NCI-H510A treated with DMSO at 0.1 percent for 48 hours (cell line): ENCODE measurements at places on chromosomes 16 and 17.

DNA sequence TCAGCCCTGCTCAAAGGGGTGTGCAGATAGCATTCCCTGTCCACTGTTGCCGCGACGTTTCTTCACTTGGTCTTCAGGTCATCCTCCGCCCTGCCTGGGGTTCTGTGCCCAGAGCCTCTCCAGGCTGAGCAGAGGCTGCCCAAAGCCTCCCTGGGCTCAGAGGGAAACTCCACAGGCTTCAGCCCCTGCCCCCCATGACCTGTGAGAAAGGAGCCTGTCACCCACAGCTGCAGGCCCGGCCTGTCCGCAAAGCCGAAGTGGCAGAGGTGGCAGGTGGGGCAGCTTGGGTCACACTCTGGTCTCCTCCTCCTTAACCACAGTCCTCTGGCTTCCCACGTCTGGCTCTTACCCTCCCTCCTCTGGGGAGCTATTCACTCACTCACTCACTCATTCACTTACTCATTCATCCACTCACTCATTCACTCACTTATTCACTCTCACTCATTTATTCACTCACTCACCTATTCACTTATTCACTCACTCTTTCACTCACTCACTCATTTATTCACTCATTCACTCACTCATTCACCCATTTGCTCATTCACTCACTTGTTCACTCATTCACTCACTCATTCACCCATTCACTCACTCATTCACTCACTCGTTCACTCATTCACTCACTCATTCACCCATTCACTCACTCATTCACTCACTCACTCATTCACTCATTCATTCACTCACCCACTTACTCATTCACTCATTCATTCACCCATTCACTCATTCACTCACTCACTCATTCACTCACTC is 7.1 kb upstream of the CPSF4L start:
- no peak for DNase-seq

DNA sequence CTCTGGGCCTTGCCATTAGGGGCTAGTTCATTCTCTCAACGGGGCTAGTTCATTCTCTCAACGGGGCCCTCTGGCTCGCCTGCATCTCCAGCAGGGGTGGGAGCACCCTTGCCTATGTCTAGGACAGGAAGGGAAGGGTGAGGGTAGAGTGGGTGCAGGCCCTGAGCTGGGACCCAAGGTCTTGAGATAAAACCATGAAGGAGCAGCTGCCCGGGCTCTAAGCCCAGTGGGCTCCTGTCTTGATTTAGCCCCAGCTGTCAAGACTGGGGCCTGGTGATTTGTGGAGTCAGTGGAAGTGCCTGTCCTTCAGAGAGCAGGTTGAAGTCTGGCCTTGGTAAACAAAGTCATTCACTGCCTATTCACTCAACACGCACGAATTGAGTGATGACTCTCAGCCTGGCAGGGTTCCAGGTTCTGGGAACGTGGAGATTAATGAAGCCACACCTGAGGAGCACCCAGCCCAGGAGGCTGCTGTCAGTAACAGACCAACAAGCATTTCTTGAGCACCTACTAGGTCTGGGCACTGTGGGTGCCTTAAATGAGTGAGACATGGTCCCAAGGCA is 35.4 kb downstream of the WNT3 start:
- peak; percentile 26 for DNase-seq

GRCh38 chr17:82278308-82278707 is 4.8 kb upstream of the CSNK1D start:
- no peak for DNase-seq

GRCh38 chr17:62848334-62848733 is 40.2 kb upstream of the MARCHF10 start:
- DNase-seq = no peak

- no peak for DNase-seq
Measured at GRCh38 chr16:53545433-53545832, 42.4 kb upstream of the AKTIP start.

- DNase-seq = no peak
Measured at GRCh38 chr17:4345581-4346252, 20.8 kb downstream of the UBE2G1 start.

DNA sequence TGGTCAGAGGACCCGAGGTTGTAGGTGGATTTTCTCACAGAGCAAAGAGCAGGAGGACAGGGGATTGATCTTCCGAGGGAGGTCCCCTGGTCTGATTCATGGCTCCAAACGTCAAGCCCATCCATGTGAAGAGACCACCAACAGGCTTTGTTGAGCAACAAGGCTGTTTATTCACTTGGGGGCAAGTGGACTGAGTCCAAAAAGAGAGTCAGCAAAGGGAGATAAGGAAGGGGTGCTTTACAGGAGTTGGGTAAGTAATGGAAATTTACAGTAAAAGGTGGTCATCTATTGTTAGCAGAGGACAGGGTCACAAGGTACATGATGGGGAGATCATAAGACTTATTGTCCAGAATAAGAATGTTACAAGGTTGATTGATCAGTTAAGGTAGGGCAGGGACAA is 2285.8 kb downstream of the TP53TG3F start:
- no peak for DNase-seq

DNA sequence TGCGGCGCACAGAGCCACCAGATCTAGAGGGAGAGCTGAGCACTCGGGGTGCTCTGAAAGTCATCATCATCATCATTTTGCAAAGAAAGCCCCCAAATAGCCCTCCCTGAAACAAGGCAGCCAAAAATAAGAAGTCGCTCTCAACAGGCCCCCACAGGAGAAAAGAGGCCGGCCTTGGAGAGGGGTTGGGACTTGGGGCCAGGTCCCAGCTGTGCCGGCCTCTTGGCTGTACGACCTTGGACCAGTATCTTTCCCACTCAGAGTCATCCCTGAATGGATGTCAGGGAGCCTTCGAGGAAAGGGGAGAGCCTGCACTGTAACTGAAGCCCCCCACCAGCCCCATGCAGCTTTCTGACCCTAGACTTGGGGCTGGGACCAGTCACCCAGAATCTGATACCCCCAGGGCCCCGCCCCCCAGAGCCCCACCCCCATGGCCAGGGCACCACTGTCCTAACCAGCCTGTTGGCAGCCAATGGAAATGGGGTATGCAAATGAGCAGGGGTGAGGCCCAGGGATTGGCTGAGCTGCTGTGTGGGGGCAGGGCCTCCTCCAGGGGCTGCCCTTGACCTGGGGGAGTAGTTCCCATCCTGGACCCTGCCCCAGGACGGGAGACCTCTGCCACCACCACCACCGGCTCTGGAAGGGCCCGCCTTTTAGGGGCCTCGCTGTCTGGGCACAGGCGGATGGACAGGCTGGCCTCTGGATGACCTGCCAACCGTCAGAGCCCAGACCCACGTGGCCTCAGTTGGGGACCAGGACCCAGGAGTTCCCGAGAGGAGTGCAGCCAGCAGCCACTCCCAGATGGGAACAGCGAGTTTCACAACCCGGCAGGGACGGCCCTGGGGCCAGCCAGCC is 15.4 kb downstream of the ZFPM1 start:
- DNase-seq = no peak

GRCh38 chr16:50305441-50306061 is 39.2 kb downstream of the ADCY7 start:
- no peak for DNase-seq

DNA sequence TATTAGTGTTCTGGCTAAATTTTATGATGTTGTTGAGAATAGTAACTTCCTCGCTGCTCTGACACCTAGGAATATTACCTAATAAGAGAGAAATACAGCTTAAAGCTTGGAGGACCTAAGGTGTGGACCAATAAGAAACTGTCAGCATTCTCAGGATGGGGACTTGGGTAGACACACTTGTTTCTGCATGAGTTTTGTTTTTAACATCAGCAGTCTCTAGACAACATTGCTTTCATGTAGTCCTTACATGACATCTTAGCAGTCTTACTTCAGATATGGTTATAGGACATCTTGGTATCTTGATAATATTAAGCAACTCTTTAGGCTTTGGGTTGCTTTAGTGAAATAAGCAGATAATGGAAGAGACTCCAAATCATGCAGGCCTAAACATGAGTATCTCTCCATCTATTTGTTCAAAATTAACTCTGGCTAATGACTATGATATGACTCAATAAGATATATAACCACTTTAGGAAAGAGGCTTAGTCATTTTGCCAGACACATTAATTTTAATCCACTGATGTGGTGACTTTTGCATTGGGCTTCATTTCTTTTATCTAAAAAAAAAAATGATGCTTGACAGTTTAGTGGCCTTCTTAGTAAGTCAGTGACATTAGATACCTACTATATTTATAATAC is 84.5 kb downstream of the WNT3 start:
- no peak for DNase-seq

DNA sequence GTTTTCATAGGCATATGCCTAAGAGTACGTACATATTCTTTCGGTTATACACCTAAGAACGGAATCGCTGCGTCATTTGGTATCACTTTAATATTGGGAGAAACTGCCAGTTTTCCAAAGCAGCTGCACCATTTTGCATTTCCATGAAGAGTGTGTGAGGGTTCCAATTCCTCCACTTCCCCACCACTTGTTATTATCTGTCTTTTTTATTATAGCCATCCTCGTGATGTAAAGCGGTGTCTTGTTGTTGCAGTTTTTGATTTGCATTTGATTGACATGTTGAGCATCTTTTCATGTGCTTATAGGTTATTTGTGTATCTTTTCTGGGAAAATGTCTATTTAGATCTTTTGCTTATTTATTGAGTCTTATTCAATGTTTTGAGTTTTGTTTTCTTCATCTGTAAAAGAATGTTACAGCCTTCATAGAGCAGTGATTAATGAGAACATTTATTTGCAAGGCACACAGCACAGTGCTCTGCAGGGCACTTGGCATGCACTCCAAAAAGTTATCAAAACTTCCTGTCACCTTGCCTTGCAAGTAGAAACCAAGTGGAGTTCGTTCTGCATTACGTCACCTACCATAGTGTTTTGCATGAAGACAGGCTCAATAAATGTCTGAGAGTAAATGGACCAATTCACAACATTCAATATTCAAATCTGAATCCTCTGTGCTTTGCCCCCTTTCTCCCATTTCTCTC is 26.6 kb upstream of the ST6GALNAC1 start:
- peak; percentile 47 for DNase-seq

GRCh38 chr16:558298-559020 is 1.7 kb upstream of the PRR35 start:
- no peak for DNase-seq

DNA sequence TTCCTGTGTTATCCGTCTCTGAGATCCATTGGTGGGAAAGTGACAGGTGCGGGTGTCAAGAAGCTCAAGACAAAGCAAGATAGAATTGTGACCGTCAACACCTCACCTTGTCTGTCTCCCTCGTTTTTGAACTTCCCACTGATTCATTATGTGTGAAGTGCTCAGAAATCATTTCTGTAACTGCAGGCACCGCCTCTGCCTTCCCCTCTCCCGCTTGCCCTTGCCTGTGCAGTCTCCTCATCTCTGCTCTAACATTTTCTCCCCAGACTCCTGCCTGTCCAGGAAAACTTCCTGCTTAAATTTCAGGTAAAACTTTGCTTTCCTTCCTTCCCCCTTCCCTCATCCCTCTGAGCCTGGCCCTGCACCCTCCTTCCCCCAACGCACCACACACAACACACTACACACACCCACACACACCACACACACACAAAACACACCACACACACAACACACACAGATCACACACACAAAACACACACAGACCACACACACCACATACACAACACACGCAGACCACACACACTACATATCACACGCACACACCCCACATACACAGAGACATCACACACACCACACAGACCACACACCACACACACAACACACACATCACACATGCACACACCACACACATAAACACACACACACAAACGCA is 25.7 kb downstream of the CALB2 start:
- DNase-seq = no peak

- peak; percentile 46 for DNase-seq
Measured at GRCh38 chr17:5418858-5419355, 555 bp downstream of the NUP88 start.

GRCh38 chr16:86199871-86200695 is 301.1 kb downstream of the IRF8 start:
- DNase-seq = no peak

GRCh38 chr16:54286366-54287130 is at the start of gene IRX3:
Gene IRX3 (minus strand): TSS chr16:54286787. CDS start chr16:54286050, 737 bp downstream.
- peak; percentile 87 for DNase-seq

GRCh38 chr17:61784510-61784909 is 78.8 kb downstream of the BRIP1 start:
- DNase-seq = no peak

- DNase-seq = no peak
Measured at GRCh38 chr17:1182811-1183170, 3.0 kb upstream of the ABR start.

DNA sequence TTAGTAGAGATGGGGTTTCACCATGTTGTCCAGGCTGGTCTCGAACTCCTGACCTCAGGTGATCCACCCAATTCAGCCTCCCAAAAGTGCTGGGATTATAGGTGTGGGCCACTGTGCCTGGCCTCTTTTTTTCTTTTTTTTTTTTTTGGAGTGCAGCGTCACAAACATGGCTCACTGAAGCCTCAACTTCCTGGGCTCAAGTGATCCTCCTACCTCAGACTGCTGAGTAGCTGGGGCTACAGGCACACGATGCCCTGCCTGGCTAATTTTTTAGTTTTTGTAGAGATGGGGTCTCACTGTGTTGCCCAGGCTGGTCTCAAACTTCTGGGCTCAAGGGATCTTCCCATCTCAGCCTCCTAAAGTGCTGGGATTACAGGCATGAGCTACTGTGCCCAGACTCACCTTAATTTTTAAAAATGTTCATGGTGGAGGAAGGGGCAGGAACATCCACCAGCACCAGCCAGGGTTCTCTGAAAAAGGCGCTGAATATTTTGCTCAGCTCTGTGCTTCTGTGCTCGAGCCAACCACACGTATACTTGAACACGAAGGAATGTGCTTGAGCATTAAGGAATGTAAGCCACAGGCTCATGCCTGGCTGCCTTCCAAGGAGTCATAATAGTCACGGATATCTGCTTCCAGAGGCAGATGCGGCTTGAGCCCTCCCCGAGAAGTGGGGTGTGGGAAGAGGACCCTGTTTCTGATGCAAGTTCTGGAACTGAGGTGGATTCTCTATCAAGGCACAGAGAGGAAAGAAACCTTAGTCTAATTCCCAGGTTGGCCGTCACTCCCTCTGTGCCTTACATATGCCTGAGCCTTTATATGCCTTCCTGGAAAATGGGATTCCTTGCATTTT is 65.5 kb upstream of the CREBBP start:
- DNase-seq = no peak

DNA sequence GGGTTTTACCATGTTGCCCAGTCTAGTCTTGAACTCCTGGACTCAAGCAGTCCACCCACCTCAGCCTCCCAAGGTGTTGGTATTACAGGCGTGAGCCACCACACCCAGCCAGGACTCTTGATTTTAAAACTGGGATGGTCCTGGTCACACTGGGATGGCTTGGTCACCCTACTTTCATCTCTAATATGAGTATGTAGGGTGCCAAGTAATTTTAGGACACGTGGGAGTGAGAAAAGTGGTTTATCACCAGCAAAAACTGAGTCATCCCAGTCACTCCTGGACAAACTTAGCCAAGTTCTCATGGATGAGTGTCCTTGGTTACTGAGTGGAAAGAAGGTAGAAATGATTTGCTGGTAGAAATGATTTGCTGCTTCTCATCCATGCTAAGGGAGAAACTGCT is 9.9 kb downstream of the CLEC19A start:
- DNase-seq = no peak

DNA sequence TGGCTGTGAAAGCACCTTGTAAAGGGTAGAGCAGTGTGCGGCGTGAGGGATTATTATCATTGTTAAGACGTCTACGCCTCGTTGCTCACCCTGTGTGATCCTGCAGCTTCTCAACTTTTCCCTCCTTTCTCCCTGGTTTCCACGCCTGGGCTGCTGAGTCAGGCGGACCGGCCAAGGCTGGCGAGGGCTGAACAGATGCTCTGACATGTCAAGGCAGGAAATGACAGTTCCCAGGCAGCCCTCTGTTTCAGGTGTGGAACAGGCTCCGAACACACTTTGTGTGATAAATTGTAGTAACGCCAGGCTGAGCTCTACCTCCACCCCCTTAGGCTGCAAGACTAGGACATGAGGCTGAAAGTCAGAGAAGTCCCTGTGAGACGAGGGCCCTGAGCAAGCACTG is 46.0 kb upstream of the TBX2 start:
- DNase-seq = no peak
